ENCODE measurements at places on chromosomes 1 and 21. TPM values are rescaled to one million over a fixed set of nuclear protein-coding genes. Genes with fewer than 3 reads are reported as not detected.

DNA sequence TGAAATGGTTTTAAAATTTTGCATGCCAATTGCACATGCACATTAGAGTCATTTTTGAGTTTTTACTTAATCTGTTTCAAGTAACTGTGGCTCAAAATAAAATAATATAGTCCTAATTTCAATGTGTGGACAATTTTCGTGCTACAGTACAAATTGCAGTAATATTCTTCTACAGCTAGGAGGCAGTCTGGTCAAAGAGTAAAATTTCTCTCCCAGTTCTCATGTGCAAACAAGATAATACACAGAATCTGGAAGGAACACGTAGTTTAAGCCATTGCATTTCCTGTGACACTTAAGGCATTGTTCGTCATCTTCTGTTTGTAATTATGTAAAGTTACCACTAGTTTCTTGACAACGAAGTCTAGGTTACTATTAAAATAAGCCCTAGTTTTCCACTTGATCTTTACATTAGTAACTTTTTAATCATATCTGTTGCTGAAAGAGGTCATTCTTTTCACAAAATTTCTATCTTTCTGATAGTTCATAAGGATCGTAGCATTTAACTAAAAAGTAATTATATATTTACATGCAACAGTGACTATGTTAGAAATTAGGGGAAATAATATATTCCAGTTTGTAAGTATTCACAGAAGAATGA, 28.9 kb downstream of the ODR4 start:
- peak; percentile 48 for DNase-seq

DNA sequence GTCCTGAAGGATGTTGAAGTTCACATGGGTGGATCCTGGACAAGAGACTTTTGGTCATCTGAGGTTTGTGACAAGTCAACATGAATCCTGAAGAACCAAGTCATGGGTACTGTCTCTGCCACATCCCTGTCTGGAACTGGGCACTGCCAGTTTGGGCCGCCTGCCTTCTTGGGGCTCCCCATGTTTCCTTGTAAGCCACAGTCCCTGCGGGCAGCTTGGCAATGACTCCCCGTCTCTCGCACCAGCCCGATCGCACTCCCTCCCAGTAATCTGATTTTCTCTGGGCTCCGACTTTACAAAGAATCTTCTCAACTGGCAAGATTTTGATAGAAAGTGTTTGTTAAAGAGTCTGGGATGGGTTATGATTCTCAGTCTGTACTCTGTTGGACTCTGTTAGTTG, 80.4 kb downstream of the DDX20 start:
- no peak for DNase-seq

GRCh38 chr1:182565537-182565936, 23.5 kb downstream of the RNASEL start:
- DNase-seq = no peak

- no peak for DNase-seq
Measured at GRCh38 chr1:22216210-22216883, 73.5 kb upstream of the WNT4 start.

- DNase-seq = no peak
Measured at GRCh38 chr1:15341634-15342407, 67.9 kb upstream of the EFHD2 start.

GRCh38 chr21:34946916-34947534, 102.1 kb downstream of the RUNX1 start:
- no peak for DNase-seq

GRCh38 chr1:227886993-227887696, 60.6 kb downstream of the WNT9A start:
- no peak for DNase-seq

DNA sequence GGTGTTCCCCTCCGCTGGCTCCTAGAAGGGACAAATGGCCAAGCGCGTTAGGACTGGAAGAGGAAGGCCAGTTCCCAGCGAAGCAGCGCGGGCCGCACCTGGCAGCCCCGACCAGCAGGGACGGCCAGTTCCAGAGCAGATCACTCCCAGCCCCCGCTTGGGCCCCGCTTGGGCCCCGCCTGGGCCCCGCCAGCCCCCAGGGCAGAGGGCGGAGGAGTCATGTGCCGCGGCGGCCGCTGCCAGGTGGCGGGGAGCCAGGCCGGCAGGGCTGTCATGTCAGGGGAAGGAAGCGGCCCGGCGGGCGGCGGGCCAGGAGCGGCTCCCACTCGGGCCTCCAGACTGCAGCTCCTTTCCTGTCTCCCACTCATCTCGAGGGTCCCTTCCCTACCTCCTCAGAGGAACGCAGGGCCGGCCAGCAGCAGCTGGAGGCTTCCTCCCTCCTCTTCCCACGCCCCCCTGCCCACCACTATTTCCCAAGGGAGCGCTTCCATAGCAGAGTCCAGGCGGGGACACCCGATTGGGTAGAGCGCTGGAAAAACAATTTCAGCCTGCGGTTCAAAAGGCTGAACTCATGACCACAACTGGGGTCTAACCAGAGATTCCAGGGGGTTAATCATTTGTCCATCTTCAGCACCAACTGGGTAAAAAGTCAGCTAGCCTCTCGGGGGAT, 16.5 kb downstream of the ZNF697 start:
- DNase-seq = no peak

GRCh38 chr1:231334952-231335351, 2.7 kb downstream of the EXOC8 start:
- DNase-seq = no peak

DNA sequence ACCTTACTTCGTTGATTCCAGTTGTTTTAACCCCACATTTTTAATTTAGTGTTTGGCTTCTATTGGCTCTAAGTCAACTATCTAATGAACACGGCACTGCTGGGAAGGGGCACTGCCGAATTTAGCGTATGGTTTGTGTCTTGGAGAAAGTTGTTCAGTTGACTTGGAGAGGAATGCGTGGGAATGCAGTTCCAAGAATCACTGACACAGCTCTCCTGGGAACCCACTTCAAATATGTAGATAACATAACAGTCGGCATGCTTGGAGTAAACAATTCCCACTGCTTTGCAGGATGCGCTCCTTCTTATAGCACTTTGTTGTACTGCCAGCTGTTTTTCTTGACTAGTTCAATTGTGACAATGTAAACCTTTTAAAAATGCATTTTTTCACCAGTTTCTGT, 104.3 kb downstream of the RYR2 start:
- DNase-seq = no peak

- no peak for DNase-seq
Measured at GRCh38 chr1:234533034-234533891, 54.3 kb upstream of the TARBP1 start.

- DNase-seq = no peak
Measured at GRCh38 chr1:37940299-37940947, 6.4 kb downstream of the INPP5B start.

DNA sequence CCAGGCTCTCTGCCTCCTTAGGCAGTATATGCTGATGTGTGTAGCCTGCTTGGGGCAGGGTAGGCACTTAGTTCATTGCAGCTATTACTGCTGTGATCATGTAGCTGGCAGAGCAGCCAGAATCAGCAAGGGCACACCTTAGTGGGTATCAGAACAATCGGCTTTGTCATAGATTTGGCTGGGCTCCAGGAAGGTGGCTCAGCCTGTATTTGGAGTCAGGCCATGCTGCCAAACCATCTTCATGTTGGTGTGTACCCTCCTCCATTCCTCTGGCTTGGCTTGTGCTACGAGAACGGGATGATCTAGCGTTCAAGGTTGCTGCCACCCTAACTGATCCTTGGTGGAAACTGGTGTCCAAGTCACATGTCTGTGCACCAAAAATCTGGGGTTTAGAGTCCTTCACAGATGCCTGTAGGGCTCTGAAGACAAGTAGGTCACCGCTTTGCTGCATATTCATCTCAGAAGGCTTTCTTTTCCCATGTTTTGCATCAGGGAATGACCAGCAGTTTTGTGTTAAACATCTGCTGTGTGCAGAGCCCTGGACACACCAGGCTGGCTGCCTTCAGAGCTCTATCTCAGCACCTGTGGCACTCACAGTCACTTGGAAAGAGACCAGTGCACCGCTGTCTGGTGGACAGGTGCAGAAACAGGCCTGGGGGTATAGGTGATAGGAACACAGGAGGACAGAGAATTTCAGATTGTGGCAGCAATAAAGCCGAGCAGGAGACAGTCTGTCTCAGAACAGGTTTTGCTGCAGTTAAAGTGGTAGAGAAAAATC, 23.7 kb downstream of the VANGL1 start:
- DNase-seq = no peak

DNA sequence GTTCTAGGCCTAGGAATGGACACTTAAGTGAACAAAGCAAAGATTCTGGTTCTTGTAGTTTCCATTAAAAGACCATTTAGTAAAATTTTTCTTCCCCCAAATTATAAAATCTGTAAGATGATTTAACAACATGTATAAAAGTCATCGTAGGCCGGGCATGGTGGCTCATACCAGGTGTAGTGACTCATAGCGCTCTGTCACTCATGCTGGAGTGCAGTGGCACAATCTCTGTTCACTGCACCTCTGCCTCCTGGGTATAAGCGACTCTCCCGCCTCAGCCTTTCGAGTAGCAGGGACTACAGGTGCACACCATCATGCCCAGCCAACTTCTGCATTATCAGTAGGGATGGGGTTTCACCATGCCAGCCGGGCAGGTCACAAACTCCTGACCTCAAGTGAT, 9.1 kb downstream of the ASPM start:
- DNase-seq = no peak

- peak; percentile 26 for DNase-seq
Measured at GRCh38 chr1:101506541-101507164, 269.8 kb downstream of the S1PR1 start.

GRCh38 chr1:40709100-40709801, 17.7 kb downstream of the NFYC start:
- peak; percentile 82 for DNase-seq

GRCh38 chr1:151819976-151820623, 11.5 kb downstream of the RORC start:
- no peak for DNase-seq

GRCh38 chr21:38500073-38500472, 1.8 kb upstream of the ERG start:
- DNase-seq = no peak

GRCh38 chr21:26888931-26889330, 43.7 kb upstream of the ADAMTS1 start:
- no peak for DNase-seq

DNA sequence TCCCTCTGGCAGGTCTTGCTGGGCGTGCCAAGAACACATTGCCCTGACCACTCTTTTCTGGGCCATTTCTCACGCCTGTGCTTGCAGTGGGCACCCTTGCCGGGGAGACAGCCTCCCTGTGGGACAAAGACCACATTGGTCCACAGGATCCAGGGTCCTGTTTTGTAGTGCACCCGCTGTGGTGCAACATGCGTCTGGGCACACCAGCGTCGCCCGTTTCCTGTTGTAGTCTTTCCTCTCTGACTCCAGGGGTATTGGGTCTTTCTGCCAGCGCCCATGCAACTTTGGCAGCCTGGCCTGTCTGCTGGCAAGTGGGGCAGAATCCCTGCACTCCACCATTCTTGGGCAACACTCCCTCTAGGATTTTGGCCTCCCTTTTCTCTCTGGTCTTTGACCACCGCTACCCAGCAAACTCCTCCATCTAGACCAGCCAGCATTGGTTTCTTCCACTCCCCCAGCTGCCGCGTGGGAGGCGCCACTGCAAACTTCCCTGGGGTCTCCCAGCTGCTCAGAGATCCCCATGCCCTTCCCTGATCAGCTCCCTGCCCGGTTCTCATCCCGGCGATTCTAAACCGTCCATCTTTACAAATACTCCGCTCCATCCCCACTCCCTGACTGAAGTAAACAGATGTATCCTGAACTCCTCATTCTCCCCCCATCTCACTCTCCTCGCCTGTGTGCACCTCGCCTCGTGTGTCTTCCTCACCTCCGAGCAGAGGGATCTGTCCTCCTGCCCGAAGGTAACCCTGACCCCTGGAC, 1.2 kb upstream of the TPRG1L start:
- no peak for DNase-seq

DNA sequence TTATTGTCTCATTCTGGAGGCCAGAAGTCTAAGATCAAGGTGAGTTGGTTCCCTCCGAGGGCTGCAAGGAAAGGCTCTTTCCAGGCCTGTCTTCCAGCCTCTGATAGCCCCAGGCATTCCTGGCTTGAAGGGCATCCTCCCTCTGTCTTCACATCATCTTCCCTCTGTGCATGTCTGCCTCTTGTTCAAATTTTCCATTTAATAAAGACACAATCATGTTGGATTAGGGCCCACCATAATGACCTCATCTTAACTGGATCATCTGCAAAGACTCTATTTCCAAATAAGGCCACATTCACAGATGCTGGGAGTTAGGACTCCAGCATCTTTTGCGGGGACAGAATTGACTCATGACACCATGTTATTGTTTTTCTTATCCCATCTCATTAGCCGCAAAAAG, 24.5 kb downstream of the HUNK start:
- no peak for DNase-seq

DNA sequence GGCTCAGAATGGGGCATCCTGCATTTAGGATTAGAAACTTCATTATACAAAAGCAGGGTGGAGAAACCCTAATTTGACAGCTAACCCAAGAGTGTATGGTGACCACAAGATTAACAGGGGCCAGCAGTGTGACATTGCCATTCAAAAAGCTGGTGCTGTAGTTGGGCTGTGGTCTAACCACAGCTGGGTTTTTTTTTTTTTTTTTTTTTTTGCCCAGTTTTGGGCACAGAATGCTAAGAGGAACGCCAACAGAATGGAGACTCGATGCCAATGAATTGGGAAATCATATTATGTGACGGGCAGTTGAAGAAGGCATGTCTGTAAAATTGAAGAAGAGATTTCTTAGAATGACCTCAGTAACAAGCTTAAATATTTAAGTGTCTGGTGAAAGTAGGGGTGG, 58.4 kb downstream of the NFIA start:
- DNase-seq = no peak

GRCh38 chr1:245310571-245311531, 156.1 kb downstream of the KIF26B start:
- DNase-seq = no peak

GRCh38 chr1:43976045-43976444, 1.3 kb downstream of the ATP6V0B start:
- no peak for DNase-seq

ACAP3 gene
- 65.3 TPM for total RNA-seq

OLFML3 gene
- total RNA-seq = 0.36 TPM

DHRS3 gene
- total RNA-seq = 86.4 TPM

HCN3 gene
- total RNA-seq = 4.1 TPM

ADARB1 gene
- 34.3 TPM for total RNA-seq

MYCL gene
- total RNA-seq = not detected

ERG gene
- not detected for total RNA-seq

TMCO1 gene
- total RNA-seq = 54.7 TPM

BARHL2 gene
- total RNA-seq = not detected

MLLT11 gene
- 5.8 TPM for total RNA-seq

CR2 gene
- 5.9 TPM for total RNA-seq

PLCH2 gene
- total RNA-seq = 16.4 TPM

TMEM269 gene
- 1.0 TPM for total RNA-seq

Data from naive thymus-derived CD8-positive, alpha-beta T cell (primary cell).